Stimulated activated CD4-positive, alpha-beta T cell treated with anti-CD3 and anti-CD28 coated beads, Interleukin-2, amount 100 ng/mL, for 48 hours (primary cell): ENCODE measurements at places on chromosomes 3 and 15.

DNA sequence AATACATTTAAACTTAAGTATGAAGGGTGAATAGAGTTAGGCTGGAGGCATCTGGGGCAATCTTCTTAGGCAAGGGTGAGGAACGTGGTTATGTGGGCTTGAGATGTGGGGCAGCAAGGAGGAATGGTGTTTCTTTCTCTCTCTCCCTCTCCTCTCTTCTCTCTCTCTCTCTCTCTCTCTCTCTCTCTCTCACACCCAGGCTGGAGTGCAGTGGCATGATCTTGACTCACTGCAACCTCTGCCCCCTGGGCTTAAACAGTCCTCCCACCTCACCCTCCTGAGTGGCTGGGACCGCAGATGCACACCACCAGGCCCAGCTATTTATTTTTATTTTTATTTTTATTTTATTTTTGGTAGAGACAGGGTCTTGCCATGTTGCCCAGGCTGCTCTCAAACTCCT lies 4.0 kb upstream of the MGA start:
- no peak for DNase-seq

DNA sequence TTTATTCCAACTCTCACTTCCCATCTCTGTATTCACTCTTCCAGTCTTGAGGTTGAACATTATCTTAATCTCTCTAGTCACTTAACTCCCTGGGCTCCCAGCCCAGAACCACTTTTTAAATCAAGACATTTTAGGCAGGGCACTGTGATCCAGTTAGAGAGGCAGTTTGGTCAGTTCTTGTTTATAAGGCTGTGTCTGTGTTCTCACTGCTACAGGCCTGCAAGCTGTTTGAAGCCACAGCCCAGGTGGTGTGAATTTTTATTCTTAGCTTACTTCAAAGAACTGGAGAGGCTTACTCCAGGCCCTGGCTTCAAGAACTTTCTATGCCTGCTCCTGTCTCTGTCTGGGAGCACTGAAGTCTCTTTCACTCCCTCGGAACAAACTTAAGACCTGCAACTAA lies 906.1 kb downstream of the CADM2 start:
- no peak for DNase-seq

GRCh38 chr3:36373084-36373483 lies 7.2 kb upstream of the STAC start:
- no peak for DNase-seq

DNA sequence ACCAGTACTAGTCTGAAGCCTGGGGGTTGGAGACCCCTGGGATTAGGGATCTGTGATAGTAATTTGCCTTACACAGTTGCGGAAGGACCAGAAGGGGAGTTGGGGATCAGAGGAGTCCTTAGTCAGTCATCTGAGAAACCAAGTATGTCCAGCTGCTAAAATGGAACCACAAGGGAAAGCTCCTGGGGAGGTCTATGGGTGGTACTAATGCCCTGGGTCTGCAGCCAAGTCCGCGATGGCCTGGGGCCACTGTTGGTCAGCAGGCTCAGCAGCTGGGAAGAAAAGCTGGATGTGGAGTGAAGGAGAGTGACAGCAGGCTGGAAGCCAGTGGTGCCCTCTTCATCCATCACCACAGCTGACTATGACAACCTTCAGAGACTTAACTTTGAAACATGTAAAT lies 2.2 kb upstream of the ANKDD1A start:
- no peak for DNase-seq
